Amniotic epithelial cell (primary cell): ENCODE measurements at places on chromosomes 2 and 18.

- peak; percentile 41 for DNase-seq
These were observed 37.6 kb upstream of the MCM6 start for GRCh38 chr2:135913727-135914365.

GRCh38 chr2:181677912-181678586, 2.3 kb downstream of the NEUROD1 start:
- DNase-seq = peak; percentile 77

GRCh38 chr18:73766910-73767515, 380.6 kb downstream of the FBXO15 start:
- no peak for DNase-seq

DNA sequence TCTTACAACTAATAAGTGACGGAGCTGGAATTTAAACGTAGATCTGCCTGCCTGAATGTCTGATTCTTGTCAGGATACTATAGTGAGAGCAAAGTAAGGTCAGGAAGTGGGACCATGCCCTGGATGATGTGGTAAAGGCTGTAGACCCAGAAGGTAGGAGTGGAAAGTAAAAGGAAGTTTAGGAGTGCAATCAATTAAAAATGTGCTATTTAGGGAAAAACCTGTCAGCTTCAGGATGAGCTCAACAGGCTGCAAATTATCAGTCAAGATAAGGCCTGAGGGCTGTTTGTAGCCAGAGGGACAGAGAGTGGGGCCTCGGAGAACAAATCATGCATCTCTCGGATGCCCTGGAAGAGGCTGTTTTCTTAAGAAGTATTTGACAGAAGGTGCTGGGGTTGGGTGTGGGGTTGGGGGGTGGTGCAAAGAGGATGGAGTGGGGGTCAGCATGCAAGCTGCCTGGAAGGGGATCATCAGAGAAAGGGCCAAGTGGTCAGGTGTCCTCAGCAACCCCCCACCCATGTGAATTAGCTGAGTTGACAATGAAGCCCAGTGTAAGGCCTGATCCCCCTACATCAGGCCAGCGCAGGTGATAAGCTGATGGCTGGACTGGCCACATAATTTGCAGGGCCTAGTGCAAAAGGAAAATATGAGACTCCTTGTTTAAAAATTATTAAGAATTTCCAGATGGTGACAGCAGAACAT, 53.2 kb upstream of the MAPRE3 start:
- no peak for DNase-seq

DNA sequence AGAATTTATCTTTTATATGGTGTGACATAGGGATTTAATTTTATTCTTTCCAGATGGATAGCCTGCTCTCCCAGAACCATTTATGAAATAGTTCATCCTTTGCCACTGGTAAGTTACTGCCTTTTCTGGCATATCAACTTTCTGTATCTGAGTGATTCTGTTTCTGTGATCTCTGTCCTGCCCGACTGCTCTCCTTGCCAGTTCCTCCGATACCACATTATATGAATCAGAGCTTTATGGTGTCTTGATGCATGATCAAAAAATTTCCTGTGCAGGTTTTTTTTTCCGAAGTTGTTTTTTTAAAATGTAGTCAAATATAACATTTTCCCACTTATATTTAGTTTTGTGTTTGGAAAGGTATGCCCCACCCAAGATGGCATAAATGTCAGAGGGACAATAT, 242.5 kb downstream of the CYP26B1 start:
- no peak for DNase-seq

DNA sequence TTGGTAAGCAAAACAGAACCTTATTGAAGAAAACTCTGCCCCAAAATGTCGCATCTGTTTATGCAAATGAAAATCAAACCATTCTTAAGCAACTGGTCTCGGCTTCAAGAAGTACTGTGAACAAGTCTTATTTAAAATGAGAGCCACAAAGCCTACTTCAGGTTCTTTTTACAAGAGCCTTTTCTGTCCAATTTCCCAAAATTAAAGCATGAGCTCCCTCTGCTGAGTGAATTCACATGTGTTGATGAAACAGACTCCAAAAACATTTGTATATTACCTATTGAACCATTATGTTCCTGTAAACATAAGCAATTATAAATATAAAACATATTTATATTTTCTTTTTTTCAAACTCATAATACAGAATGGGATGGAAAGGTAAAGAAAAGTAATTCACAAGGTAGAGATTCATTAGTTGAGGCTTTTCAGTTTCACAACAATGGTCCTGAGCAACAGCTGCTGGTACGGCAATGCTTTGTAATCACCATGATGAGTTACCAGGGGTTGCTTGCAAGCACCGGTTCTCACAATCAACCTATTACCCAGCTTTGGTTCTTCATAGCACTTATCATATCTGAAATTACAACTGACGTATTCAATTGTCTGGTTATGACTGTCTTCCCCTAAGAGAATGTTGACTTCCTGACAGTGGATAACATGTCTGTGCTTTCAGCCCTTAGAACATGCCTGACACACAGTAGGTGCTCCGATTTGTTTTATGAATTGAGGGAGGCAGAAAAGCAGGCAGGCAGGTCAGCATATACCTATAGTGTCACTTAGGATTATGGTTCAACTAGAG, 108.4 kb upstream of the BZW1 start:
- DNase-seq = peak; percentile 76
